Activated CD8-positive, alpha-beta memory T cell treated with anti-CD3 and anti-CD28 coated beads for 4 hours (primary cell): ENCODE measurements at places on chromosomes 7 and 10.

GRCh38 chr7:83936056-83936708 is 258.4 kb downstream of the SEMA3A start:
- peak; percentile 7 for DNase-seq

DNA sequence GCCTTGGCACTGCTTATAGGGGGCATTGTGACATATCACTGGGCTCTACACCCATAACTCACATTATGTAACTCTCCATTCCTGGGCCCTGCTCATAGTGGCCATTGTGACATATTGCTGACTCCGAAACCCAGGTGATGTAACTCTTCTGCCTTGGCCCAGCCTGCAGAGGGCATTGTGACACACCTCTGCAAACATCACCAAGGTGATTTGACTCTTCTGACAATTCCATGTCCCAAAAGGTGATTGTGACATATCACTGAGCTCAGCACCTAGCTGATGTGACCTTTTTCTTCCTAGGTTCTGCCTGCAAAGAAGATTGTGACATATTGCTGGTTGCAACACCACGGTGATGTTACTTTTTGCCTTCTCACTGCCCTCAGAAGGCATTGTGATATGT is 36.5 kb upstream of the ZNF680 start:
- no peak for DNase-seq

DNA sequence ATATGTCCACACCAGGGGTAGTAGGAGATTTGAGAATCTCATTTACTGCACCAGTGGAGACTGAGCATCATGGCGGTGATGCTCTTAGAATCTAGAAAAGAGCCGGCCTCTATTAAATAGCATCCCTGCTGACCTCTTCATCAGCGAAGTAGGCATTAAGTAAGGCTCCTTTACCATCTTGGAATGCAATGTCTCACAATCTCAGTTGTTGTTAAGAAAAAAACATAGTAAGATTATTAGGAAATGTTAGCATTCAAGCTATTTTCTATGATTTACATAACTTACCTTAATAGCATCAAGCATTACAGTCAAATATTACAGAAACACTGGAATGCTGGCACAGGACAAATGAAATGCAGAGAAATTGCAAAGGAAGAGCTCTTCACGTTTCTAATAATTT is 54.5 kb downstream of the ORC5 start:
- no peak for DNase-seq

- no peak for DNase-seq
Measured at GRCh38 chr10:113221756-113222168, 271.7 kb downstream of the TCF7L2 start.

DNA sequence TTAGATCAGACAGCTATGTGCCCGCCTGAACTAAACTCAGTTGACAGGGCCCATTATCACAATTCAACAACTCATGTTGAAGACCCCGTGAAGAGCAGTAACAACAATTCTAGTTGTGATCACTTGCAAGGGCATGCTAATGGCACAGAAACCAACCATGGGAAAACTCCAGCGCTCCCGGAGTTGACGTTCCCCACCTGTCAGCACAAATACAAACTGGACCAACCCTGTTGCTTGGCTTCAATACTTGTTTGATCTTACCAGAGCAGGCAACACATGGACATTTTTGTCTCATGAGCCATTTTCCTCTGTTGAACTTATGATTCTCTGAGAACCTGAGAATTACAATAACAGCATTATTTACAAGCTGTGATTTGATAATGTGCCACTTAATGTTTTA is 119.0 kb upstream of the LANCL2 start:
- no peak for DNase-seq

GRCh38 chr7:23438171-23438570 is 32.1 kb downstream of the IGF2BP3 start:
- DNase-seq, result no peak

GRCh38 chr10:1367938-1368841 is 312.0 kb downstream of the WDR37 start:
- no peak for DNase-seq

DNA sequence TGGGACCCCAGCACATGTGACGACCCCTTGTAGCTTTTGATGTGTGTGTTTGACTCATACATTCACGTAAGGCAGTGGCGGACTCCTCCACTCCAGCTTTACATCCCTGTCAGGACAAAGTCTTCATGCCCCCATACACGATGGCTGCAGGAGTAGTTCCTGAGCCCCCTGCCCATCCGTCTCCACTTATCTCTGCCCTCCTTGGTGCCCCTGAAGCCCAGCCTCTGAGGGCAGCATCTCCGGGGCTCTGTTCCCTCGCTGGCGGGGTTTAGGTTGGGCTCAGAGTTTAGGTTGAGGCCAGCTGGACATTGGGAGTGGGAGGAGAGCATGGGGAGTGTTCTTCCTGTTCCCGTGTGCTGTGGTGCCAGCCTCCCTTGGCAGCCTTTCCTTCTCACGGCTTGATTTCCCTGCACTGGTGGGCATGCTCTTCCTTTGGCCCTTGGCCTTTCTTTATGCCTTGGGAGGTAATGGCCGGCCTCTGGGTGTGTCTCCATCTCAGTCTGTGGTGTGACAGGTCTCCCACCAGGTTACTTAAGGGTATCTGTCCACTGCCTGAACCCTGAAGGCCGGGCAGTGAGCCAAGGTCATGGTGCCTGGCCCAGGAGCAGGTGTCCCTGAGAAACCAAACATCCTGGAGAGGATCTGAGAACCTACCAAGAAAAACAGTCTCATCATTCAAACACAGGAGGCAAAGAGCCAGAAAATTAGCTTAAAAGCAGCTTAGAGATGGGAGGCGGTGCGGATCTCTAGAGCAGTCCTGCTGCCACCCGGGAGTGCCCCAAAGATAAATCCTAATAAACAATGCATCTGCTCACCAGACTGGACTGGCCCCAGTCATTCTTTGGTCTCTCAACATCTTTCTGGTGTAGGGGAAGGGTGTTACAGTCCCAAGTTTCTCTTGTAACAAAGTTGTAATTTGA is 85.5 kb downstream of the GLRX3 start:
- DNase-seq, result no peak

- DNase-seq, result no peak
Measured at GRCh38 chr10:16689227-16689626, 128.0 kb downstream of the RSU1 start.

- DNase-seq, result no peak
Measured at GRCh38 chr10:58019863-58020537, 247.7 kb downstream of the IPMK start.

- no peak for DNase-seq
Measured at GRCh38 chr10:23955456-23956225, 253.3 kb upstream of the KIAA1217 start.
